ENCODE measurements at places on chromosomes 5 and 9.

DNA sequence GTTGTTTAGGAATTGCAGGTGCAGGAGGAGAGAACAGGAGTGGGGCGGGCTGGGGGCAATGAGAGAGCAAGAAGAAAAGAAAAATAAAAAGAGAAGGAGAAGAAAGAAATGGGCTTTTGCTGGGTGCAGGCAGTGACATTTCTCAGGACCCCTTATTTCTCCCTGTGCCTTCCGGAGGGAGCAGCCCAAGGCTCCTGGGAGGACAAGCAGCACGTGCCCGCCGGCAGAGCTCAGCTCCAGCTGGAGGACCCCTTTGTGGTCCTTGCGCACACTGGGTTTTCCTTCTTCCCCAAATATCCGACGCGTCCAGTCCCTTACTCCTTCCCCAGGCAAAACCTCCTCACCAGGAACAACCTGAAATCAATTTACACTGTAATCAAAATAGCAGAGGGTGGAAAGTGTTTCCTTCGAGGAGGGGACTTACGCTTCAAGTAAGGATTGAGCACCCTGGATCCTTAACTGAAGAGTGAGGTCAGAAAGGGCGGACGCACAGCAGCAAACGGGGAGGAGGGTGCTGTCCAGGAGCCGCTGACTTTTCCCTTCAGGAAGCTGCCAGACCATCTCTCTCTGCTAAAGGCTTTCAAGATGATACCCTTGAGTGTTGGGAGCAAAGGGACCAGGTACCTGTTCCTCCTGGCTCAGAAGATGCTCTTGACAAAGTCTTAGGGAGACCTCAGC lies 2.1 kb downstream of the BTNL9 start:
- DNase-seq = no peak

DNA sequence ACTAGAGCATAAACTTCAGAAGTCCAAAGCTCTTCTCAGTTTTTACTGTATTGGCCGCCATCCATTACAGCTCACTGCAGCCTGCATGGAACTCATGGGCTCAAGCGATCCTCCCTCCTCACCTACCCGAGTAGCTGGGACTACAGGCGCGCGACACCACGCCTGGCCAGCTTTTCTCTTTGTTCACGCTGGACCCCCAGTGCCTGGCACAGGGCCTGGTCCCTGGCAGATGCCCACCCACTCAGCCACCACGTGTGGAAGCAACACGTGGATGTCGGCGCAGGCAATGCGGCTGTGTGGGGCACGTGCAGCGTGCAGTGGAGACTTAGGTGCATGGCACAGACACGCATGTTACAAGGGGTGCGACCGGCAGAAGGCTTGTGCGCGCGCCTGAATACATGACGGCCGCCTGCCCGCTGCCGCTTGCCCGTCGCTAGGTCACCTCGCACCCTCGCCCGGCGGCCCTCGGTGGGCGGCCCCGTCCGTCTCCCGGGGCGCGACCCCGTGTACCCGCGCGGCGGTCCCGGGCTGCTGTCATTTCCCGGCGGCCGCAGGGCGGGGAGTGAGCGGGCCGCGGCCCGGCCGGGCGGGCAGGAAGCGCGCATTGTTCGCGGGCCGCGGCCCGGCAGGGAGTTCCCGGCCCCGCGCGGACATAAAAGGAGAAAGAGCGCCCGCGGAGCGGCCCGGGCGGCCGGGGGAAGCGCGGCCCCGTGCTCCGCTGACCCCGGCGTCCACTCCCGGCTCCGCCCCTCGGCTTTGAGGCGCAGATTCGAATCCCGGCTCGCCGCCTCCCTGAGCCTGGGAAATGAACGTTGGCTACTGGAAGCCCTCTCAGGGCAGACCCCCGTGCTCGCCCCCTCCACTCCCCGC lies 24.1 kb upstream of the PTGS1 start:
- no peak for DNase-seq

- DNase-seq = no peak
Observed at GRCh38 chr9:37905776-37906175, 1.8 kb upstream of the SLC25A51 start.

DNA sequence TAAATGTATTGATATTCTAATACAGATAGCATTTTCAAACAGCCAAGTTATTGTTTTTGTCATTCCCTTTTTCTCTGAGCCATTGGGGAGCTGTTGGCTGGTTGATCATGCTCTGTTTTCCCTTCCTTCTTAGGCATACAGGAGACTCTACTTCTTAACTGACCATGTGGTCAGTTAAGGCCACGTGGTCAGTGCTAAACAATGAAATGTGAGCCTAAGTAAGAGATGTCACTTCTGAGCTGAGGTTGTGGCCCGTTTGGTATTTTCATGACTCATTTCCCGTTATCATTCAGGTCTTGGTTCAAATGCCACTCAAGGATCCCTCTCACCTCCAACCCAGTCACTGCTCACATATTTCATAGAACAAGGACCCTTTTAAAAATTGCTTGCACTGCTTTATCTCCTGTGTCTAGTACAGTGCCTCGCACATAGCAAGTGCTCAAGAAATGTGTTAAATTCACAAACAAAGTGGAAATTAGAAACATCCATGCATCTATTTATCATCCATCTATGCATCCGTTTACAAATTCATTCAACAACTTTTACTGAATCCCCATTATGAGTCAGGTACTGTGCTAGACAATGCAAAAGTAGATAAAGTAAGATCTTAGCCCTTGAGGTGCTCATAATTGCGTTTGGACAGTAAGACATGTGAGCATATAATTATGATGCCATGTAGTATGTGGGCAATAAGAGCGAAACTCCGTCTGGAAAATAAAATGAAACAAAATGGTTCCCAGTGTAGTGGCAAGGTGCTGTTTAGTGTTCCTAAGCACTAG lies 50.7 kb downstream of the ARRDC3 start:
- DNase-seq = peak; percentile 74

- DNase-seq = no peak
Observed at GRCh38 chr5:39190311-39191102, 28.9 kb downstream of the FYB1 start.

- DNase-seq = peak; percentile 28
Observed at GRCh38 chr9:131747352-131747751, 7.5 kb upstream of the RAPGEF1 start.

GRCh38 chr5:141363952-141364660 lies at the start of gene PCDHGA5:
PCDHGA5 (plus strand) TSS chr5:141364162; CDS start chr5:141364331, 169 bp downstream.
- no peak for DNase-seq

GRCh38 chr5:109630093-109630492 lies 59.6 kb upstream of the MAN2A1 start:
- no peak for DNase-seq

DNA sequence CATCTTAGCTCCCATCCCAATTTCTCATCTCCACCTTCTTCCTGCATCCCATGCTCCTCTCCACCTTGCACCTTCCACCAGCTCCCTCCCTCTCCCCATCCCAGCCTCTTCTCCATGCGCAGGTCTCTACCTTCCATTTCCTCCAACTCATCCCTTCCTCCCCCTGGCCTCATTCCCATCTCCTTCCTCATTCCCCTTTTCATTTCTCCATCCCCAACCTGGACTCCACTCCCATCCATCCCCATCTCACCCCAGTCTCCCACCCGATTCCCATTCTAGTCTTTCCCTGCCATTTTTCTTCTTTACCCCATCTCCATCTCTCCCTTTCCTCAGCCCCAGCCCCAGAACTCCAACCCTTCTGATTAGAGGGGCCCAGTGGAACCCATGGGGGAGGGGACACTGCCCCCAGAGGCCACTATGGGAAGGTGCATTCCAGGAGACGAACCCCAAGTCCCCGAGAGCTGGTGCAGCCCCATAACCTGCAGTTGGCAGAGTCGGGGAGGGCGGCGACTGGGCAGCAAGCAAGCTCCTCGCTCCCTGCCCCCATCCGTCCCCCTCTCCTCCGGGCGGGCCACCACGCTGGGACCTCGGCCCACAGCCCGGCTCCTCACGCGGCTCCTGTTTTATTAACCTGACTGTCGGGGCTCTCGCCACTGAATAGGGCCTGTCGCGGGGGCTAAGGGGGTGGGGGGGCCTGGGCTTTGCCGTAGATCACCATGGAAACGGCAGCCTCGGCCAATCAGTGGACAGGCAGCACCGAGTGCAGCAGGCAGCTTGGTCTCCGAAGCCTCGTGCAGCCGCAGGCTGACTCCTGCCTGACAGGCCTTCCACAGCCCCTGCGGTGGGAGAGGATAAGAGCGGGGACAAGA lies 66.7 kb downstream of the PCDH1 start:
- DNase-seq = no peak

DNA sequence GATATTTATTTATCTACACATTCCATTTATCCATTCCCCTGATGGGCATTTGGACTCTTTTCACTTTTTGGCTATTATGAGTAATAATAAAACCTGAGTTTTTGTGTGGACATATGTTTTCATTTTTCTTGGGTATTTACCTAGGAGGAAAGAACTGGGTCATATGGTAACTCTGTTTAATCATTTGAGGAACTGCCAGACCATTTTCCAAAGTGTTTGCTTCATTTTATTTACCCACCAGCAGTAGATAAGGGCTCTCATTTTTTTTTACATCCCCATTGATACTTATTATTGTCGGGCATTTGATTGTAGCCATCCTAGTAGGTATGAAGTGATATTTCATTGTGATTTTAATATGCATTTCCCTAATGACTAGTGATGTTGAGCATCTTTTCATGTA lies 7.7 kb upstream of the PTPDC1 start:
- DNase-seq = no peak

DNA sequence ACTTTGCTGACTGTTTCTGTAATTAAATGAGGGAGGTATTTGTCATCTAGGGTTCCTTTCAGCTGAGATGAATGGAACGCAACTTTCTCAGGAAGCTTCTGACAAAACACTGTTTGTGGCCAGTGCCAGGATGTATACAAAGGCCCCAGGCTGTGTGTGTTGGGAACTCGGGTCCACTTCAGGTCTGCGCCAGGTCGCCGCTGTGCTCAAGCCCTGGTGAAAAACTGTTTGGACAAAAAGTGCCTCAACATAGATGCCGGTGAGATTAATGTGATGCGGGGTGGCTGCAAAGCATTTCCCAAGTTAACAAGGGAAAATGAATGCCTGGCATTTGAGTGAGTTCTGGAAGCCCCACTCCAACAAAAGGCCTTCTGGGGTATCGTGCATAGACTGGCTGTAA lies 156.4 kb downstream of the GABBR2 start:
- DNase-seq = peak; percentile 36

GRCh38 chr5:144594919-144595318 lies 424.2 kb downstream of the KCTD16 start:
- DNase-seq = no peak

GRCh38 chr9:136283291-136284235 lies 20.3 kb downstream of the CCDC187 start:
- DNase-seq = peak; percentile 85

GRCh38 chr9:100623969-100624368 lies 46.1 kb downstream of the CAVIN4 start:
- no peak for DNase-seq

GRCh38 chr9:13716090-13716489 lies 436.6 kb upstream of the MPDZ start:
- no peak for DNase-seq

GRCh38 chr9:120446671-120447070 lies 133.3 kb downstream of the CDK5RAP2 start:
- no peak for DNase-seq

DNA sequence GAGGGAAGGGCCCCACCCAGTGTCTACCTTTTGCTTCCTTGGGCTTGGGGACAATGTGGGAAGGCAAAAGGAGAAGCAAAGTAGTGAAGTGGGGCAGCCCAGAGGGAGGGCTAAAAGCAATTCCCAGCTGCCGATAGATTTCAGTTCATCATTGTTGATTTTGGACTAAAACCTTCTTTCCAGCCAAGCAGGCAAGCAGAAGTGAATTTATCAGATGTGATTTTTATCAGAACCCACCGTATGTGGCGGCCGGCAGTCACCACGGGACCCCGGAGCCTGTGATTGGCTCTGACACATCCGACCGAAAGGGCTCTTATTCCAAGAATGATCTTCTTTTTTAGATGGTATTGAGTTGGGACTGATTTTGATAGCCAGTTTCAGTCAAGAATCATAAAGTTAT lies 559.9 kb downstream of the PSAT1 start:
- no peak for DNase-seq

DNA sequence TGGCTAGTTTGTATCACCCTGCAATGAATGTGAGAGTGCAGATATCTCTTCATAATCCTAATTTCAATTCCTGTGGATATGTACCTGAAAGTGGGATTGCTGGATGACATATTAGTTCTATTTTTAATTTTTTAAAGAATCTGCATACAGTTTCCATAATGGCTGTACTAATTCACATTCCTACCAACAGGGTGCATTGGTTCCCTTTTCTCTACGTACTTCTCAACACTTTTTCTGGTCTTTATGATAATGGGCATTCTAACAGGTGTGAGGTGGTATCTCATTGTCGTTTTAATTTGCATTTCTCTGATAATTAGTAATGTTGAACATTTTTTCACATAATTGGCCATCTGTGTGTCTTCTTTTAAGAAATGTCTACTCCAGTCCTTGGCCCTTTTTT lies 927.5 kb downstream of the DTWD2 start:
- no peak for DNase-seq

GRCh38 chr9:117073539-117074341 lies 341.1 kb downstream of the ASTN2 start:
- DNase-seq = peak; percentile 42

DNA sequence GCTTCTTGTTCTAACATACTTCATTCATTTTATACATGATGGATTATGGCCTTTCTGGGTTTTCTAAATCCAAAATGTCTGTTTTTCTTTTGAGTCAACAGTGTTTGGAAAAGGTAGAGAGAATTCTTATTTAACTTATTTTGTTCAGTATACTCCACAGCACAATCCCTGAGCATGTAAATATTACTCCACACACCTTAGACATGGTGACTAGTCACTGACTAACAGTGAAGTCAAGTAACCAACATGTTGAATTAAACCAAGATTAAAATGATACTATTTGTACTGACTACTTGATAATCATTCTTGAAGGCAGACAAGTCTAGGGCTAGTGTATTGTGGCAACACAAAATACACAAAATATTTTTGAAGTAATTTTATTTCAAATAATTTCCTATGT lies 55.0 kb downstream of the HAPLN1 start:
- no peak for DNase-seq

- no peak for DNase-seq
Observed at GRCh38 chr9:114266969-114267368, 55.9 kb upstream of the ORM1 start.

DNA sequence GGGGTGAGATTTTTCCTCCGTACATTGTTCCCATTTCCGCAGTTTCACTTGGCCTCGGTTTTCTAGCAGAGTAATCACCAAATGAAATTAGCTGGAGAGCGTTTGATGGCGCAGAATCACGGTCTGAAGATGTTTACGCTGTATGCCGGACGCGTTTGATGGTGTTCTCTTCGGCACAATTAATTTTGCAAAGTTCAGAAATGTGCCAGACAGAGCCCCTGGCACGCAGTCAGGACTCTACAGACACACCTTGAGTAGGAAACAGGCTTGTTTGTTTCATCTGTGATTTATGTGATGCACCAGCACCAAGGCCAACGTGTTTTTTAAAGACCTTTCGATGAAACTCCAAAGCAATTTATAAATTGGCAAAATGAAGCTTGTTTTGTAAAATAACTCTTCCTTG lies 863 bp upstream of the LIFR start:
- DNase-seq = peak; percentile 33

GRCh38 chr9:107749787-107750444 lies 260.3 kb upstream of the KLF4 start:
- peak; percentile 80 for DNase-seq

- no peak for DNase-seq
Observed at GRCh38 chr5:78763659-78764189, 115.2 kb upstream of the LHFPL2 start.
